Cardiac muscle cell (in vitro differentiated cells and primary cell): ENCODE measurements at places on chromosomes 4 and X. TPM values are rescaled to one million over a fixed set of nuclear protein-coding genes. Genes with fewer than 3 reads are reported as not detected.
A peak's percentile ranks its signal among the peaks of the same experiment; 100 is the strongest.

NPFFR2 gene
- 12.4 and 13.5 TPM in 2 replicates for total RNA-seq

DNA sequence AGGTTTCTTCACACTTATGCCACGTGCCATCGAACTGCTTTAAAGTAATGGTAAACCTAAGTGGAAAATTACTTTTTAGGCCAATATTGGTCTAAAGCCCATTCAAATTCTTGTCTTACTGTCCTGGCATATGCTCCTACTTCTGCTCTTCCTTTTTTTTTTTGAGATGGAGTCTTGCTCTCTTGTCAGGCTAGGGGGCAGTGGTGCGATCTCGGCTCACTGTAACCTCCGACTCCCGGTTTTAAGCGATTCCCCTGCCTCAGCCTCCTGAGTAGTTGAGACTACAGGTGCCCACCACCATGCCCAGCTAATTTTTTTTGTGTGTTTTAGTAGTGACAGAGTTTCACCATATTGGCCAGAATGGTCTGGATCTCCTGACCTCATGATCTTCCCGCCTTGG lies 129.0 kb upstream of the TECRL start:
- no peak for DNase-seq

GRCh38 chr4:82810176-82810575 lies 11.6 kb upstream of the SCD5 start:
- DNase-seq: no peak

- DNase-seq: peak; percentile 57
Measured at GRCh38 chr4:127604949-127605709, 27.6 kb upstream of the INTU start.

- DNase-seq: peak; percentile 60
Measured at GRCh38 chr4:10582059-10582686, 102.4 kb downstream of the CLNK start.

DNA sequence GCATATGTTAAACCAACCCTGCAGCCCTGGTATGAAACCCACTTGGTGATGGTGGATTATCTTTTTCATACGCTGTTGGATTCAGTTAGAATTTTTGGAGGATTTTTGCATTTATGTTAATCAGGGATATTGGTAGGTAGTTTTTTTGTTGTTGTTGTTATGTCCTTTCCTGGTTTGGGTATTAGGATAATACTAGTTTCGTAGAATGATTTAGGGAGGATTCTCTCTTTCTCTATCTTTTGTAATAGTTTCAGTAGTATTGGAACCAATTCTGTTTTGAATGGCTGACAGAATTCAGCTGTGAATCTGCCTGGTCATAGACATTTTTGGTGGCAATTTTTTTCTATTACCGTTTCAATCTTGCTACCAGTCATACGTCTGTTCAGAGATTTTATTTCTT lies 305.4 kb downstream of the IDS start:
- DNase-seq: no peak

DNA sequence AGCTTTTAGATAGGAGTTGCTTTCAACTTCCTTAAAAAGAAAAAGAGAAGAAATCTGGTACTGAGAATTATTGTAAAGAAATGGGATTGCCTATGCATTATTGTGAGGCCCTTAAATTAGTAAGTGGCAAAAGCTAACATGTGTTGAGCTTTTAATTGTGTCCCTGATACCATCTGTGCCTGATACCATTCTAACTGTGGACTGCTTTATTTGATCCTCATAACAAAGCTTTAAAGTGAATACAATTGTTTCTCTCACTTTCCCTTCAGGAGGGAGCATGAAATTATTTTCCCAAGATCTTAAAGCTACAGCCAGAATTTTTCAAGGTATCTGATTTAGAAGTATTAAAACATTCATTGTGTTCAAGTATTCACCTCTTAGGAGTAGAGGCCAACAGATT lies 9.9 kb downstream of the KCTD8 start:
- no peak for DNase-seq

DNA sequence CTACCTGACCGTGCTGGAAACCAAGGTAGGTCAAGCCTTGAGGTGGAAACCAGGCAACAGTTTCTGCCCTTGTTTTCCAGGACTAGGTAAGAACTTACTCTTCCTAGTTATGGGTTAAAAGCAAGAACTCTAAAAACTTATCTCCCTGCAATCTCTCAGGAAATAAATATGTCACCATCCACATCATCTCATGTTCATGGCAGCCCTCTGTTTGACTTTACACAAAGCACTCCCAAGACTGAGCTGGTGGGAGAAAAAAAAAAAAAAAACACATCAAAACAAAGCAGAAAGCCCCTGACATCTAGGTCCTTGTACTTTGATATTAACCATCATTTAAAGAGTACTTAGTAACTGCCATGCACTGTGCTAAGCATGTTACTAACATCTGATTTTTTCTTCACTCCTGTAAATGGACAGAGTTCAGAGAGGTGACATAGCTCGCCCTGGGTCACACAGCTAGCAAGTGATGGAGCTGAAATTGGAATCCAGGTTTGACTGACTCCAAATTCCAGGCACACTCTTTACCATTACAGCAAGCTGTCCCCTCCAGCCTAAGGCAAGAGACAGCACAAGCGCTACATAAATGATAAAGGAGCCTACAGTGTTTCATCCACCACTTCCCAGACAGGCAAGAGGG lies 102.8 kb upstream of the NOCT start:
- DNase-seq: no peak

GPC4 gene
- total RNA-seq: 8.5 and 17.3 TPM in 2 replicates

- no peak for DNase-seq
Measured at GRCh38 chr4:111556851-111557250, 588.4 kb upstream of the FAM241A start.

- no peak for DNase-seq
Measured at GRCh38 chr4:160675550-160675949, 1488.2 kb downstream of the FSTL5 start.

- DNase-seq: peak; percentile 79
Measured at GRCh38 chrX:45623266-45623665, 422.6 kb upstream of the DIPK2B start.

CXorf51A gene
- not detected in 2 replicates for total RNA-seq

TASL gene
- not detected in 2 replicates for total RNA-seq

DDX53 gene
- not detected in 2 replicates for total RNA-seq

TEX13B gene
- not detected in 2 replicates for total RNA-seq

- peak; percentile 58 for DNase-seq
Measured at GRCh38 chrX:107659768-107660167, 31.5 kb downstream of the PRPS1 start.

ETDB gene
- not detected in 2 replicates for total RNA-seq

FAM241A gene
- total RNA-seq: 1.7 and 2.3 TPM in 2 replicates

- DNase-seq: no peak
Measured at GRCh38 chrX:78314561-78314960, 12.8 kb downstream of the CYSLTR1 start.

FRMPD4 gene
- 1.3 and 1.5 TPM in 2 replicates for total RNA-seq

DNA sequence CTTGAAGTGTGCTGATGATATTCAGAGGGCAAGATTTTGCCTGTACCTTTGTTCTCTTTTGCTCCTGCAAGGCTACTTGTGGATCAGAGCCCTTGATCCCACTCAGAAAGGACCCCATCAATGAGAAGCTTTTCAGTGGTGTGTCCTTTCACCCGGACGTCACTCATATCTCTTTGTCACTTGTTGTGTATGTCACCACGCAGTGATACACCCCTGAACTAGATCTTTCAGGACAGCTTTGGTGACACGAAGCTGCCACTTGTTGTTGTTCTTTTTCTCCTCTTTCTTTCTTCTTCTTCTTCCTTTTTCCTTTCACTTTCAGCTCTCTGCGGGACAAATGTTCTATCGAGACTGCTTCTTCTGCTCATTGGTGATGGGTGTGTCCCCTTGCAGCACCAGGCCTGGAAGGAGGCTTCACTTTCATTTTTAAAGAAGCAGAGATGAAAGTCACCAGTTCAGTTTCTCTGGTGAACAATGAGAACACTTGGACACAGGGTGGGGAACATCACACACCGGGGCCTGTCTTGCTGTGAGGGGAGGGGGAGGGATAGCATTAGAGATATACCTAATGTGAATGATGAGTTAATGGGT lies 83.6 kb downstream of the NBDY start:
- peak; percentile 12 for DNase-seq

GRCh38 chrX:52437212-52437611 lies 58.4 kb upstream of the XAGE1A start:
- no peak for DNase-seq

GRCh38 chr4:119087121-119087520 lies 48.5 kb upstream of the MYOZ2 start:
- DNase-seq: no peak

GRCh38 chr4:79563219-79563618 lies 155.2 kb upstream of the GK2 start:
- DNase-seq: no peak

- DNase-seq: no peak
Measured at GRCh38 chr4:176308441-176308840, 11.3 kb upstream of the SPCS3 start.

TNIP3 gene
- not detected in 2 replicates for total RNA-seq

GPR78 gene
- 0.63 TPM in 1 of 2 replicates, not detected in the other for total RNA-seq

DNA sequence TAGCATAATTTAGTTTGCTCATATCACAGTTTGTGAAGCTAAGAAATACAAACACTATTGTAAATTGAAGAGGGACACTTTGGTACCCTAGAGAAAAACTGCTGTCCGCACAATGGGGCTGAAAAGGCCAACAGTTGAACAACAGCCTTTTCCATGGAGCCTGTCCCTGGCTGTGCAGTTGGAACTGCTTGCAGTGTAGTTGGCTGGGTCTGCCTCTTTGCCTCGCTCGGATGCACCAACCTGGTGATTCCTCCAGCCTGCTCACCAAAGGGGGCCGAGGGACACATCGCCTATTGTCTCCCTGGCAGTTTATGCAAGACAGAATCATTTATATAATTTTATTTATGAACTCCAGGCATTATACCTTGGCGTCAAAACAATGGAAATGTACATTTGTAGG lies 16.5 kb upstream of the GALNT7 start:
- no peak for DNase-seq

KLB gene
- not detected in 2 replicates for total RNA-seq

DNA sequence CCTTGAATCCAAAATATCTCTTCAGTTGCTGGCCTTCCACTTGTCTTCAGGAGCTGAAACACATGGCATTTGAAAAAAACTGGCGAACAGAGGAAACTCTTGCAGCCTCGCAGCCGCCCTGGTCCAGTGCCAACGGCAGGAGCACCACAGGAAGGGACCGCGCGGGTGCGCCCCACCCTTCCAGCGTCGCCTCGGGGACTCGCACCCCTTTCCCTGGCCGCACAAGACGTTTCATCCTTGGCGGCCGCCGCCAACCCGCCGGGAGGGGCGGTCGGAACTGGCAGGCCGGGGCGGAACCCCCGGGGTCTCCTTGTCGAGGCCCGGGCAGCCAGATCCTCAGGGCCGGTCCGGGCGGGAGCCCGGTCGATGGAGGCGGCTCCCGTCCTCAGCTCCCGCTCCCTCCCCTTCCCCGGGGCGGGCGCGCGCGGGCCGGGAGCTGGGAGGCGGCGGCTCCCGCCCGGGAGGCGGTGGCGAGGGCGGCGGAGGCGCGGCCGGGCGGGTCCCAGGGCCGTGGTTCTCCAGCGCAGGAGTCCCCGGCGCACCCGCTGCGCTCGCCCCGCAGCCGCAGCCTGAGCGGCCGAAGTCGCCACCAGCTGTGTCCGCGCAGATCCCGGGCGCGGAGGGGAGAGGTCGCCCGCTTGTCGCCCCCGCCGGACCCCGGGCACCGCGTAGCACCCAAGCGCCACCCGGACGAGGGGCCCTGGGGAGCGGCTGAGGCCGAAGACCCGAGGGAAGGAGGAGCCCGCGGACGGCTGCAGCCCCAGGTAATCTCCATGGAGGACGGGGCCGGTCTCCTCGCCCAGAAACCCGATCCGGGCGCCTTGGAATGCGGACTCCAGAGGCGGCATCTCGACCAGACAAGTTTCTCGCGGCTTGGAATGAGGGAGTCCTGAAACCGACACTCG lies 886 bp upstream of the NDST3 start:
- DNase-seq: peak; percentile 66

- peak; percentile 27 for DNase-seq
Measured at GRCh38 chr4:176387571-176387970, 67.8 kb downstream of the SPCS3 start.

GRCh38 chr4:139020384-139020783 lies 4.8 kb downstream of the NOCT start:
- DNase-seq: no peak

SOD3 gene
- 23.2 and 31.0 TPM in 2 replicates for total RNA-seq

- no peak for DNase-seq
Measured at GRCh38 chrX:131862321-131862720, 160.8 kb upstream of the STK26 start.

DNA sequence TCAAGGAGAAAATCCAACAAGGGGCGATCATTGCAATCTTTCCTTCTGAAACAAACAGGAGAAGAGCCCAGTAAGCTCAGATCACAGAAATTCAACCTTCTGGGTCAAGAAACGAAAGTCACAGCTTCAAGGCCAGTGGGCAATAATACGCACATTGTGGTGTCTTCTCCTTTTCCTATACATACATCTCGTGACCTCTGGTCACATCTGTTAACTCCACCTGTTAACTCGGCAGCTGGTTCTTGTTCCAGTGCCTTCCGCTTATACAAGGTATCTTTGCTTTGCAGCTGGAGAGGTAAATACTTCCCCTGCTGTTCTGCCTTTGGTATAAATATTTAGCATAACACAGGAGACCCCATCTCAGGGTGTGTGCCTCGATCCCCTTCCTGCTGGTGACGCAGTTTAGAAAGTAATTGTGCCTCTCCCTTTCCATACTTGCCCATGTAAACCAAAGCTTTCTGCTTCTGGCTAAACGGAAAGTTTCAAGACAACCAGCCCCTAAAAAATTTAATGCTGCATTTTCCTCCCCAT lies 45.0 kb downstream of the CCDC149 start:
- no peak for DNase-seq

GRCh38 chr4:61246034-61246433 lies 45.9 kb downstream of the ADGRL3 start:
- no peak for DNase-seq

ZNF185 gene
- 10.3 and 11.7 TPM in 2 replicates for total RNA-seq

- no peak for DNase-seq
Measured at GRCh38 chrX:675279-675954, 44.8 kb downstream of the SHOX start.

DNA sequence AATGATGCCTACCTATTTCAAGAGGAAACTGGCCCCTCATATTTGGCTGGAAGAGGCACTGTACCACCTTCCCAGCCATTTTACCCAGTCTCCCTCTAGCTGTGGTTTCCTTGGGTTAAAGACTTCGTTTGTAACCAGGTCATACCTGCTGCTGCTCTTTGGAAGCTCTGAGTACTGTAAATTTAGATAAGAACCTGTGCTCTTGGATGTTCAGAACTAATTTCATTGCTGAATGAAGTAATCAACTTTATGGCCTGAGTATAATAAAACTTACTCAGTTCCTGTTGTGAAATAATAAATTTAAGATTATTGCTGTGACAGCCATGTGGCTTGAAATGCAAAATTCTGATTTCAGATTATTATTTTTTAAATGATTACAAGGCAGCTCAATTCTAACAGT lies 12.2 kb downstream of the MTTP start:
- no peak for DNase-seq

DNA sequence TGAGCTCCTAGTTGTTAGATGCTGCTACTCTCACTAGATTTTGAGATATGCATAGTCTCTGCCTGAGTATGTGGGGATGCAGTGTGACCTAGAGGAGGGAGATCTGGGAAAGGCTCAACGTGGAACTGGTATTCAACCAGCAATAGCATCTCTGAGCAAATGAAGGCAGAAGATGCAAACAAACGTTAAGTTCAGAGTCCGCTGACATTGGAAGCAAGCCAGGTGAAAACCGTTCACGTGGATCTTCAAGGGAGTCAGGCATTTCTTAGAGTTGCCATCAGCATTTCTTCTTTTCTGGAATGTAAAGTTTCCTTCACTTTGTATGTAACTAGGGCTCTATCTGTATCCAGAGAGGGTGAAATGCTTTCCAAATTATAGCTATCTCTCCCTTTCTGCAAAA lies 59.9 kb downstream of the C4orf51 start:
- no peak for DNase-seq

GRCh38 chr4:112213856-112214255 lies 17.7 kb upstream of the AP1AR start:
- DNase-seq: peak; percentile 83

GRCh38 chrX:123834116-123834515 lies 25.7 kb upstream of the XIAP start:
- DNase-seq: no peak

UTP3 gene
- 18.4 and 23.7 TPM in 2 replicates for total RNA-seq
